Tracheal epithelial cell (primary cell): ENCODE measurements at places on chromosomes 16 and 17. TPM values are rescaled to one million over a fixed set of nuclear protein-coding genes. Genes with fewer than 3 reads are reported as not detected.

The BLMH gene
- total RNA-seq, result 13.3 and 14.5 TPM in 2 replicates

The AMDHD2 gene
- total RNA-seq, result 17.9 and 28.2 TPM in 2 replicates

The CCT6B gene
- total RNA-seq, result 0.64 and 0.72 TPM in 2 replicates

The KRT17 gene
- 21,656 and 29,975 TPM in 2 replicates for total RNA-seq

The SLFN12 gene
- total RNA-seq, result 5.5 and 11.1 TPM in 2 replicates

The NPIPB2 gene
- total RNA-seq, result 1.7 and 2.4 TPM in 2 replicates

The KRTAP17-1 gene
- 0.24 TPM in 1 of 2 replicates, not detected in the other for total RNA-seq

The SMTNL2 gene
- under 0.01 TPM in 1 of 2 replicates, not detected in the other for total RNA-seq

The DNAI2 gene
- not detected in 2 replicates for total RNA-seq

The KRTAP3-2 gene
- total RNA-seq, result not detected in 2 replicates

The RAB11FIP4 gene
- 10.6 and 17.3 TPM in 2 replicates for total RNA-seq

The NXPH3 gene
- under 0.01 TPM in 1 of 2 replicates, not detected in the other for total RNA-seq

The CFAP97D1 gene
- not detected in 2 replicates for total RNA-seq

The KCNG4 gene
- not detected in 2 replicates for total RNA-seq

The ZNF385C gene
- under 0.01 TPM in 1 of 2 replicates, not detected in the other for total RNA-seq

The PIMREG gene
- 4.1 TPM in 1 of 2 replicates, not detected in the other for total RNA-seq

The YPEL3 gene
- total RNA-seq, result 9.6 and 9.9 TPM in 2 replicates

The ST6GALNAC1 gene
- 0.96 and 4.5 TPM in 2 replicates for total RNA-seq

The MMP25 gene
- total RNA-seq, result under 0.01 and 0.24 TPM in 2 replicates

The SNF8 gene
- total RNA-seq, result 51.1 and 55.8 TPM in 2 replicates

The C16orf96 gene
- total RNA-seq, result under 0.01 TPM in 1 of 2 replicates, not detected in the other

The NPIPA3 gene
- total RNA-seq, result 0.48 TPM in 1 of 2 replicates, not detected in the other

The KRTAP4-4 gene
- total RNA-seq, result not detected in 2 replicates

The PARD6A gene
- 1.9 and 2.7 TPM in 2 replicates for total RNA-seq

The FBXO39 gene
- not detected in 2 replicates for total RNA-seq

The GGT6 gene
- total RNA-seq, result 2.2 and 7.7 TPM in 2 replicates

The GFAP gene
- not detected in 2 replicates for total RNA-seq

The LRRC36 gene
- total RNA-seq, result not detected in 2 replicates

The ACSM5 gene
- total RNA-seq, result 1.9 TPM in 1 of 2 replicates, not detected in the other

The BHLHA9 gene
- total RNA-seq, result not detected in 2 replicates

The GRB2 gene
- 65.6 and 80.5 TPM in 2 replicates for total RNA-seq

The CRYBA1 gene
- total RNA-seq, result not detected in 2 replicates

The CDR2L gene
- total RNA-seq, result 8.5 and 23.4 TPM in 2 replicates

The DPEP1 gene
- total RNA-seq, result 0.24 TPM in 1 of 2 replicates, not detected in the other

The PHB1 gene
- 149 and 187 TPM in 2 replicates for total RNA-seq

The RAPGEFL1 gene
- 9.6 and 61.4 TPM in 2 replicates for total RNA-seq

The TUBG2 gene
- total RNA-seq, result 4.8 and 7.2 TPM in 2 replicates

The MAF gene
- total RNA-seq, result 11.7 and 39.0 TPM in 2 replicates

The MON1B gene
- 6.0 and 7.2 TPM in 2 replicates for total RNA-seq

The EFNB3 gene
- 0.48 TPM in 1 of 2 replicates, not detected in the other for total RNA-seq

The SDR42E1 gene
- 21.2 and 31.8 TPM in 2 replicates for total RNA-seq

The EVI2B gene
- not detected in 2 replicates for total RNA-seq

The KRT36 gene
- not detected in 2 replicates for total RNA-seq

The TMEM208 gene
- 30.4 and 45.8 TPM in 2 replicates for total RNA-seq

The ABCC3 gene
- 30.4 and 36.7 TPM in 2 replicates for total RNA-seq
